NCI-H446 (cell line): ENCODE measurements at places on chromosomes 2 and 18.

DNA sequence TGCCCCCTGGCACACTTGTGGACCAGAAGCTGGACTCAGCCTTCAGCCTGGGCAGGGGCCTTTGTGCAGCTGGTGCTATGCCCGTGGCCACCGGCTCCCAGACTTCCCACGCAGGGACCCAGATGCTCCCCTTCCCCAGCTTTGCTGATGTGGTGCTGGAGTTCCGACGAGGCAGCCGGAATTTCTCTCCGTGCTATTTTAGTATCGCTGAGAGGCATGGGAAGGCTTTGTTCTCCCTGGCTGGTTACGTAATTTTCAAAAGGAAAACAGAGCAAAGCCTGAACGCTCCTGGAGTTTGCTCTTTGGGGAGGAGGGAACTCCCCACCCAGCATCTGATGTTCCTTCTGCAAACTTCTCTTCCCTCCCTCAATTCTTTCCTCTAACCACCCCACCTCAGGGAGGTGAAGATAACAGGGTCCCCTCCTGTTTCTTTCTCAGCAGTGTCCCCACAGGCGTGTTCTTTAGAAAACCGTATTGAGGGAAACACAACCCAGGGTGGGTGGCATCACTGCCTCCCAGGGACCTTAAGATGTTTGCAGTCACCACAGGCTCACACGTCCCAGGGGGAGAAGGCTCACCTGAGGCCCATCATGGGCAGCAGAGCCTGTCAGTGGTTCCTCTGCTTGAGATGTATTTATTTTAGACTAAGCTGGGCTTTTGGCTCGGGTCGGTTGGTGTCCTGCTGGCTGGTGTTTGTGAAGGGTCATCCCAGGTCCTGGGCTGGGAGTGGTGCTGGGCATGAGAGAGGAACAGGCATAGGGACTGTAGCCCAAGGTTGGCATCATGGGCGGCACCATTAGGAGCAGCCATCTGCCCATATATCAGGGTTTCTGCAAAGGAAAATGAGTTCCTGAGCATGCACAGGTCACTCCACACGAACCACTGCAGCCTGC, 95.0 kb downstream of the MAPK4 start:
- DNase-seq = no peak

DNA sequence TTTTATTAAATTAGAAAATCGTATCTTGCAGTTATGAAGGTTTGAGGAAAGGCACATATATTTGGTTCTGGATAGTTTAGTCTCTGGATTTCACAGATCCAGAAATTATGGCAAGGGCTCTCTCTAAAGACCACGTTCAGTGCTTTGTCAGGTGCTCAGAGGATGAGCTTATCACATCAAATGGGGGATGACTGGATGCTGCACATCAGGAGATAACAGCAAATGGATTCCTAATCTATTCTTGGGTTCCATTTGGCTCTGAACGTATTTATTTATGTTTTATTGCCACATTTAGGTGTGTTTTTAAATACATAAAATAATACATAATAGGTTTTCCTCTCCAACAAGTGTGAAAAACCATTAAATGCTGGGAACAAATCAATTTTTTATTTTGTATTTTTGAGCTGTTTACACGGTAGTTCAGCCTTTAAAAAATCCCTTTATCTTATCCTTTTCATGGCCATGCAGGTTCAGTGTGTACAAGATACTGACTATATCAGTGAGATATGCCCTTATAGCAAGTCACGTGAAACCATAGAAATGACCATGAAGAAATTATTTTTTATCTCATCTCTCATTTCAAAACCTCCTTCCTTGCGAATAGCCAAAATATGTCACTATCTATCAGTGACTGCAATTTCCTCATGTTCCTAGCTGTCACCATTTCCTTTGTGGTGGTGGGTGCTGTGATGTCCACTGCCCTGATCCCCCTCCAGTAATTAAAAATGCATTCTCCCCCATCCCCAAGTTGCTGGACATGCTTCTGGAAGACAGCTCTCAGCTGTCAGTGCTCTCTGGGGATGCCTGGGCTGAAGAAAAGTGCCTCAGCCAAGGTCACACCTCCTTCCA, 25.9 kb upstream of the CXCR4 start:
- no peak for DNase-seq

DNA sequence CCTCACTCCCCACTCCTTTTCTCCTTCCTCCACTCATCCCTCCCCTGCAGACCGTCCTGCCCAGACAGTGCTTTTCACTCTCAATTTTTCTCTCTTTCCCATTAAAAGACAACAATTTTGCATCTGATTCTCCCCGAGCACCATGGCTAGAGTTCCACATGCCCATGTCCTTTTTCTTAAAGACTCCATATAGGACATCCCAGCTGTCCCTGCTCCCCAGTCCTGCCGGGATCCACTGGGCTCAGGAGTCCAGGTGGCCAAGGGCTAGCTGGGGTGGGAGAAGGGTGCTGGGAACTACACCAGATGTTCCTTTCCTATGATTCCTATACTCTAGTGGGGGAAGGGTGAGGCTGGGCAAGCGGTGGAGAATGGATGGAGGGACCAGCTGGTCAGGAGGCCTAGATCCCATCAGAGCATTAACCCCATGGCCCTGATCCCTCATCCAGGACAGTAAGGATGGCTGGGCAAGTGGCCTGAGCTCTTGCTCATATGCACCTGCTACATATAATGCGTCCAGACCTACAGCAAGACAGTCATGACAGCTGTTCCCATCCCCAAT, 52.8 kb upstream of the RMDN2 start:
- no peak for DNase-seq

DNA sequence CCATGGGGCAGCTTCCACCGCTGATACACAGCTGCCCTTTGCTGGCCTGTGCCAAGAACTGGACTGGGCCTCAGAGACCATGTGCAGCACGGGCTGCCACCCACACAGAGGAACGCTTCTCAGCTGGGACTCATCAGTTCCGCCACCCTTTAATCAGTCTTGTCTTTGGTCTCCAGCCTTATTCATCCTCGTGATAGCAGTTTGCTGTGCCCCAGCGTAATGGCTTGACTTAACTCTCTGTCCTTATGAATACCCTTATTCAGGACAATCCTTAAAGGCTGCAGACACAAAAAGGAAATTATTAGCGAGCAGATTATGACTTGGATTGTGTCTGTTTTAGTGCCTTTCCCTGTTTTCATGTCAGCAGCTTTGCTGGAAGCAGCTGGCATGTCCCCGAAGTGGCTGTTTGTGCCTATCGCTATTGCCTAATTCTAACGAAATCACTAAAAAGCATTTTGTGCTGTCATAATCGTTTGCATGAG, 108.9 kb upstream of the DAPL1 start:
- no peak for DNase-seq
